Stimulated activated CD8-positive, alpha-beta memory T cell treated with anti-CD3 and anti-CD28 coated beads, Interleukin-15, amount 100 ng/mL, for 48 hours (primary cell): ENCODE measurements at places on chromosomes 4 and X.

- no peak for DNase-seq
These were observed 8.5 kb downstream of the TAFAZZIN start for GRCh38 chrX:154419688-154420401.

GRCh38 chr4:74203467-74203866 is 45.5 kb downstream of the MTHFD2L start:
- no peak for DNase-seq

- no peak for DNase-seq
These were observed 165.8 kb upstream of the PPARGC1A start for GRCh38 chr4:24055623-24056022.

DNA sequence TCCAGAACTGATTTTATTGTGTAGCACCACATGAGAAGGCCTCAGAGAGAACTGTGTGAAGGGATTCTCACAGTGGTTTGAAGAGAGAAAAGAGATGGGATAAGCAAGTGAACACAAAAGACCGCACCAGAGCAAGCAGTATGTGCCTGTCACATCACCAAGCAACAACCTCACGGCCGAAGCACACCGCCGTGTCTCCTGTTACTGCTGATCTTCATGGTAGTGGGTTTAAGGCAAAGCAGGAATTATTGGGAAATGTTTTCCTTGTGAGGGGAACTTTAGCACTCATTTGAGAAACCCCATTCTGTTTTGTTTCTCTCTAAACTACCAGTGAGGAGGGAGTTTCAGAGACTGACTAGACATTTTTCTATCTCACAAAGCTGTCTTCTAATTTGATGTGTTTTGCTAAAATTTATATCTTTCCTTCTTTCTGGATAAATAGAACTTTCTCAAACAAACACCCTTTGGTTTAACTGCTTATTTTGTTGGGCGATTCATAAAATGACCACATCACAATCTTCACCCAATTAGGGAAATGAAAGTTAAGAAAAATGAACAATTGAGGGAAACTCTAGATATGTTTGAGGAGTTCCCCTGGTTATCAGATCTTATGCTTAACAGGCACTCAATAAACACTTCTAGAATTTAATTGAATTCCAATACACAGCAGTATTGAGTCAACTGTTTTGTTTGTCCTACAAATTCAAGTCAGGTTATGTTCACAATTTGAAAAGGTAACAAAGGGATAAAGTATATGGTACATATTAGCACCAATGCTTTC is 16.5 kb downstream of the SH3KBP1 start:
- no peak for DNase-seq

- no peak for DNase-seq
These were observed 27.8 kb downstream of the PIR start for GRCh38 chrX:15465347-15465746.

DNA sequence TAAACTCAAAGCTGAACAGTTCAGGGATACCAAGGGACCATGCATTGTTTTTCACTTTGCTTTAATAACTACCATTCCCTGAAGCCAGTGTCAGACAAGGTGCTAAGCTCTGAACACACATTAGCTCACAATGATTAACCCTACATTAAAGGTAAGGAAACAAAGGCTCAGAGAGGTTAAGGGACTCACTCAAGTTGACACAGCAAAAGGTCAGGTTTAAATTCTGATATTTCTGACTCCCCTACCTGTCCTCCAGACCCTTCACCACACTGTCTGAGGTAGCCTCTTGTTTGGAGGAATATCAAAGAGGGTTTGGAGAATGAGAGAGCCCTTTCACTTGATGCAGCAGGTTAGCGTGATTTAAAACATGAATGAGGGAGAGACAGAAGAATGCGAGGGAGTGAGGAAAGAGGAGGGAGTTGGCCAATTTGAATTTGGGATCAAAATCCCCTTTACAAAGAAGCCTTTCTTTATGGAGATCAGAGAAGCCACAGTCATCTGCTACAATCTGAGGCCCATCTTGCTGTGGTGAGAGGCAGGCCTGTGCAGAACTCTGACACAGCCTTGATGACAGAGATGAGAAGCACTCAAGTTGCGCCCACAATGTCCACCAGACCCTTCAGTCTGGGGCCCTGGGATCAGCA is 103.5 kb downstream of the FHDC1 start:
- no peak for DNase-seq

GRCh38 chrX:135625995-135626394 is 87.4 kb upstream of the CT45A1 start:
- DNase-seq: no peak
